Activated CD4-positive, alpha-beta T cell treated with anti-CD3 and anti-CD28 coated beads, Interleukin-2, Interleukin-4, amounts not matched to agents 100 ng/mL and 50 ng/mL, durations not matched to agents 16 hours and 8 hours (primary cell): ENCODE measurements at places on chromosomes 1 and 21.

DNA sequence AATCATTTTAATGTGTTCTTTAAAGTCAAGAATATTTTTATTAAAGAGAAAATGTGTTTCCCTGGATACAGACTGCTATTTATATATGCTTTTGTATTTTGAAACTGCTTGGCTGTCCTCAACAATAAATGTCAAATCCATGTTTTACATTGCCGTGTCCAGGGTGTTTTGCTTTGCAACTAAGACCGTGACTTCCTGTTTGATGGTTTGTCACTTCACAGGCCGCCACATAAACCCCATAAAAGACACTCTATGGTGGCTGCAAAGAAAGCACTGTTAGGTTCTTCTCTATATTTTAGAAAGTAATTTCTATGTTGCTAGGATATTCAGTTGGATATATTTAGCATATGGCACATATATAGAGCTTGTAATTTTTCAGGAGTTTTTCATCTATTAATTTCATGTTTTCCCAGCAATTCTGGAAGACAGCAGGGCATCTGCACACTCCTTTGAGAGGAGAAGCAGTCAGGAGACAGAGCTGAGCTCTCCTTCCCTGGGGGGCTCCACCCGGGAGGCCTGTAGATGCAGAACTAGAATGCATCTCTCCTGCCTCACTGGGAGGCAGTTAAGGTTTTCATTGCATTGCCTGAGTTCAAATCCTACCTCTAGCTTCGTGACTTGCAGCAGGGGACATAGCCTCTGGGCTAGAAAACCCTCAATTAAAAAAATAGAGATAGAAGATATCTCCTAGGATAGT is 33.1 kb downstream of the PRDM2 start:
- DNase-seq: peak; percentile 45

GRCh38 chr1:28436211-28436769 is 66.8 kb downstream of the PHACTR4 start:
- no peak for DNase-seq

DNA sequence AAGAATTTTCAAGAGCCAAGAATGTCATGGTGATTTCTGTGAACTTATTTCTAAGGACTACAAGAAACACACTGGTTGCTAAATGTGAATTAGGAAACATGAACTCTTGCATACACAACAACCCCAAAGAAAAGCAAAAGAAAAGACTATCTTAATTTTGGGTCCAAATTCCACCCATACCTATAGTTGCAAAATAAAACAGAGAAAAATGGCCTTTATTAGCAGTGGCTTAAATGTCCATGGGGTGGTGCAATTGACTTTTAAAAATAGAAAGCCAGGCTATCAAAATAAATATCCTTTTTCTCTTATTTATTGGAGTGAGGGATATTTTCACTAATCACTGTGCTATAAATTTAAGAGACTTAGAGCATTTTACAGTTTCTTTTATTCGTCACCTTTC is 80.9 kb upstream of the DPYD start:
- no peak for DNase-seq

DNA sequence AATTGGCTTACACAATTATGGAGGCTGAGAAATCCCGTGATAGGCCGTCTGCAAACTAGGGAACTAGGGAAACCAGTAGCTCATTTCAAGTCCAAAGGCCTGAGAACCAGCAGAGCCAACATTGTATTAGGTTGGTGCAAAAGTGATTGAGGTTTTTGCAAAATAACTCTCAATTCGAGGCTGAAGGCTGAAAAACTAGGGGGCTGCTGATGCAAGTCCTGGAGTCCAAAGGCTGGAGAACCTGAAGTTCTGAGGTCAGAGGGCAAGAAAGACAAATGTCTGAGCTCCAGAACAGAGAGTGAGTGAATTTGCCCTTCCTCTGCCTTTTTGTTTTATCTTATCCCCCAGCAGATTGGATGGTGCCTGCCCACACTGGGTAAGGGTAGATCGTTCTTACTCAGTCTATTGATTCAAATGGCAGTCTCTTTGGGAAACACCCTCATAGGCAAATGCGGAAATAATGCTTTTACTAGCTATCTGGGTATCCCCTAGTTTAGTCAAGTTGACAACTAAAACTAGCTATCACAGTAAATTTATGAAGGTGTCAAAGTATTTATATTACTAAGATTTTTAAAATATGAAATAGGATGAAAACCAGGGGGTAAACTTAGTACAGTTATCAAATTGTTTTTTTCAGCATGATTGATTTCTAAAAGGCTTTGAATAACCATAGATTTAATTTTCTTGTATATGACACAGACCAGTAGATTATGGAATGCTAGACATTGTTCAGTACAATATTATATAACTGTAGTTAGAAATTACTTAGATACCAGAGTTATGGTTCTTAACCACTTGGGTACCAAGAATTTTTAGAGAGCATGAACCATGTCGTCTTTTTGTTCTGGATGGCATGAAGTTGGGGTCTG is 15.4 kb downstream of the RABGAP1L start:
- DNase-seq: peak; percentile 62

GRCh38 chr1:98143403-98143802 is 222.6 kb upstream of the DPYD start:
- no peak for DNase-seq

GRCh38 chr1:94231746-94232145 is 5.6 kb downstream of the ARHGAP29 start:
- no peak for DNase-seq

- DNase-seq: no peak
These were observed 89.9 kb downstream of the SLC44A5 start for GRCh38 chr1:75520862-75521475.

DNA sequence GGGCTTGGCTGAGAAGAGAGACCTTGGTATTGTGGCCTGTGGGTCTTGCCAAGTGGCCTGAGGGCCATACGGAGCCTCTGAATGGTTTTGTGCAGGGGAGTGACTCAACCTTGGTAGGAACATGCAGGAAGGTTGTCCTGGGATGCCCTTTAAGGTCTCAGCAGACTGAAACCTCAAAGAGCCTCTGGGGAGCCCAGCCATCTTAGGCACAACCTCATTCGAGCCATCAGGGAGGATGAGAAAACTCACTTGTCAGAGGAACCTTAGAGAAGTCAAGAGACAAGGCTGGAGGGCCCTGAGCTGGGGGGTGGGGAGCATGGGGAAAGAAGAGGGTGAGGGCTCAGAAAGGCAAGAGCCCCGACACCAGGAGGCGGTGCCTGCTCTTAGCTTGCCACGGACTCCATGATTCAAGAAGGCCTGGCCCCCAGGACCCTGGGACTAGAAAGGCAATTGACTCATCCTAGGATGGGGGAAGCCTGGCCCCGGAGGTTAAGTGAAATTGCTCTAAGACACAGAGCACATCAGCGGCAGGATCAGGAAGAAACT is 13.0 kb downstream of the IFI6 start:
- no peak for DNase-seq

GRCh38 chr1:28031173-28031572 is 57.2 kb downstream of the EYA3 start:
- no peak for DNase-seq

- peak; percentile 4 for DNase-seq
These were observed 808 bp downstream of the MAP3K21 start for GRCh38 chr1:233328142-233328921.

DNA sequence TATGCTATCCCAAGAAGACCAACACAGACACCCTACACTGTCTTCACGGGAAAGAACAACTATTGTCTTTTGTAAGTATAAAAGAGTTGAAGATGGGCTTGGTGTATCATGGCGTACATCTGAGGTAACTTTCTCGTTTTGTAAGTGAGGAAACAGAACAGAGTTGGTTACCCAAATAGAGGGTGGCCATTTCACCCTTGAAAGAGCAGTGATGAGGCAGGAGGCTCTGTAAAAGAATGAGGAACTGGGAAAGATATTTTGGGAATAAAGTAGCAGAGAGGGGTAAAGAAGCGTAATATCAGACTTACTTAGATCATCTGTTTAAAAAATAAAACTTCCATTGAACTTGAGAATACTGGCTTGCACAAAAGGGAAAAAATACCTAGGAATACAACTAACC is 18.9 kb downstream of the FCRL2 start:
- DNase-seq: no peak

GRCh38 chr1:226444901-226445300 is 37.0 kb upstream of the PARP1 start:
- DNase-seq: peak; percentile 68

- DNase-seq: no peak
These were observed 172.2 kb upstream of the ETV3 start for GRCh38 chr1:157310401-157310800.

DNA sequence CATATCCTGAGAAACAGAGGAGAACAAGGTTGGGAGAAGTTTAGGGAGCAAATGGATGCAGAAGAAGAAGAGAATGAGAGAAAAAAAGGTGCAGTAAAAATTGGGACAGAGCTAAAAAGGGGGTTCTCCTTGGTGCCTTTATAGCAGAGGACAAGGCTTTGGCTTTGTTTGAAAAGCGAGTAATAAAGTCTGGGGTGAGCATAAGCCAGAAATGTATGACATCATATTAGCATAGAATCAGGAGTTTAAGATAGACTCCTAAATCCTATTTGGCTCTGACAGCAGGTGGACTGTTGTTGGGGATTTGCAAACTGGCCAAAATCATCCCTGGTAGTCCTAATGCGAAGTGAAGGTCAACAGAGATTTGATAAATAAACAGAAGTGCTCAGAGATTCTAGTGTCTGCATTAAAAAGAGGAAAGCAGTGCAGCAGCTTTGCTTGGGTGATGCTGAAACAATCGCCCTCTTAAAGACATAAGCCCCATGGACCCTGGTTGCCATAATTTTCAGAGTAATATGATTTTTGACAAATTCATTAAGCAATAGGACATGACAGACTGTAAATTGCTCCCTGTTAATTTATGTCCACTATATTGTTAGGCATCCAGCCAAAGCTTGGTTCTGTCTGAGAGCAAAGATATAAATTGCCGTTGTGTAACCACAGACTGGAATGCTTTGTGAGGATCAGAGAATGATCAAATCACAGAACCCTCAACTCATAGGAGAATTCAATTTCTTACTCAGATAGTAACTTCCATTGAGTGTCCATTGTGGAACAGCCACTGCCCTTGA is 385.0 kb upstream of the NFIA start:
- no peak for DNase-seq

GRCh38 chr1:1023700-1024099 is 3.8 kb downstream of the AGRN start:
- no peak for DNase-seq

- DNase-seq: no peak
These were observed 54.5 kb downstream of the UTP25 start for GRCh38 chr1:209882286-209882685.

- DNase-seq: no peak
These were observed 171.1 kb upstream of the LHX8 start for GRCh38 chr1:74963120-74963519.

- no peak for DNase-seq
These were observed 11.0 kb upstream of the ZNF691 start for GRCh38 chr1:42835422-42835821.

DNA sequence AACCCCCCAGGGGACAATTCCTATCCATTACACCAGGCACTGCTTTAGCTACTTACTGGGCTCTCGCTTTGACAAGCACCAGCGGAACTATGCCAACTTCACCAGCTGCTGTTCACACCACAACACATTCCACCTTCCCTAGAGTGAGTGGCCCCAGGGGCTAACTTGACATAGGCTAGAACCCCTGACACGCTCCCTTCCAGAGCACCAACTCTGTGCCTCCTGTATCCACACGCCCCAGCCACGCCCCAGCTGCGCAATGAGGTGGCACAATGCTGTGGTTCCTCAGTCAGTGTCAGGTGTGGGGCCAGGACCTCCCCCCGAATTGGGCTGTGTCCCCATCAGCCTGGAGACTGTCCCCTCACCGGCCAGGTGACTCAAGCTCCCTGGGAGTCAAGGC is 11.7 kb upstream of the FGR start:
- DNase-seq: no peak

GRCh38 chr1:178530037-178530402 is 17.1 kb downstream of the TEX35 start:
- no peak for DNase-seq

GRCh38 chr1:192485692-192486436 is 89.7 kb upstream of the RGS1 start:
- DNase-seq: no peak

DNA sequence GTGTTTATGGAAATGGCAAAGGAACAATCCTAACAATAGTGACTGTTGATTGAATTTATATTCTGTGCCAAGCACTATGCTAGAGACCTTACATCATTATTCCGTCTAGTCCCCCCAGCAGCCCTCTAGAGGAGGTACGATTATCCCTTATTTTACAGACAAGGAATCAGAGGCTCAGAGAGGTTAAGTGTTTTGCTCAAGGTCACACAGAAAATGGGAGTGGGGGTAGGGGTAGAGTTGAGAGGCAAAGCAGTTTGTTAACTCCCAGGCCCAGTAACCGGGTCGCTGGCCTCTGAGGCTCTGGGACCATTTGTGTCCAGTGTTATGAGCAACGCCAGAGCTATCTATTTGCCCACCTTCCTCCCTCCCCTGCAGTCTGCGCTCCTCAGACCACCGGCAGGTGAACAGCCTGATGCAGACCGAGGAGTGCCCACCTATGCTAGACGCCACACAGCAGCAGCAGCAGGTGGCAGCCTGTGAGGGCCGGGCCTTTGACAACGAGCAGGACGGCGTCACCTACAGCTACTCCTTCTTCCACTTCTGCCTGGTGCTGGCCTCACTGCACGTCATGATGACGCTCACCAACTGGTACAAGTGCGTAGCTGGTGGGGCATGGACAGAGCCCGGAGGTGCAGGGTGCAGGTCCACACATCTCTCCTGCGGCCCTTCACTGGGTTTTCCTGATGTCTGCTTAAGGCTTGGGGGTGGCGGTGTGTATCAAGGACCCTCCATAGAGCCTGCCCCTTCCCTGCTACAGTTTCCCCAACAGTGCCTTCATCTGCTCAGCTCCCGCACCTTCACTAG is 19.8 kb downstream of the SERINC2 start:
- no peak for DNase-seq

DNA sequence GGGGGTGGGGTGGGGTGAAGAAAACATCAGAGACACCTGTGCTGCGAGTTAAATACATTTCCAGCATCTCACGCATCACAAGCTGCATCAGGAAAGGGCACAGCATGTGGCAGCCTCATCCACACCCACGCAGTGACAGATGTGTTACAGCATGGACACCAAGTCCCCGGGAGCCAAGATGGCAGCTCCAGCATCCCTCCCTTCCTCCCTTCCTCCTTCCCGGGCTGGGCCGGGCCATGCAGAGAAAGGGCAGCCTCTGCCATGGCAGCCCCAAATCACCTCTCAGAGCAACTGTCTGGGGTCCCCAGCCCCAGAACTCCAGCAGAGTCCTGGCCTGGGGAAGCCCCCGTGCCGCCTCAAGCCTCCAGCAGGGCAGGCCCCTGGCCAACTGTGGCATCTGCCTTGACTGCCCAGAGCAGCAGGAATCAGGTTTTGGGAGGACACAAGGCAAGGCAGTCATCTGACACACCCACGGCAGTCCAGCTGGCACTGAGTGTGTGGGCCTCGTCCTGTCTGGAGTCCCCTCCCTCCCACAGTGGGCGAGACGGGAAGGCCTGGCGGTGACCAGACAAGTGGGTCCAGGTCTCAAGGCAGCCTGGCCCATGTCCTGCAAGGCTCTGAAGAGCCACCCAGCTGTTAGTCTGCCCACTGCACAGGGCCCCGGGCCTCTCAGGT is 6.2 kb downstream of the SMIM1 start:
- no peak for DNase-seq

GRCh38 chr1:41238311-41238988 is 3.7 kb downstream of the SCMH1 start:
- DNase-seq: peak; percentile 51
